Suprapubic skin (tissue), 4 donors: ENCODE measurements at places on chromosomes 5 and 9.

- DNase-seq = no peak
Measured at GRCh38 chr9:115004545-115004944, 74.2 kb upstream of the TNFSF8 start.

DNA sequence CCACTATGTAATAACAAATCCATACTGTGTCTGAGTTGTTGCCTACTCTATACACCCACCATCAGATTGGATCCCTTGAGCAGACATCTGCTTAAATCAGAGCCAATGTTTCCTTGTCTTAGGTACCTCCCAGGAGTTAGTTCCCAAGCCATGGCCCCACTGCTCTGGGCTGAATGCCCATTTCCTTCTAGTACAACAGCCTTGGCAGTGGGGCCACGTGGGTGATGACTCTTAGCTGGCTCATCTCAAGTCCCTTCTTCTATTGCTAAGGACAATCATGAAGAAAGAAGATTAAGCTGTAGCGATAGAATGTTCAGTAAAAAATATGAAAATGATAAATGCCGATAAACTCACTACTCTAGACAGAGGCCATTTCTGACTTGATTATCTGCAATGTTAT, 16.6 kb downstream of the PTGR1 start:
- DNase-seq = no peak

GRCh38 chr5:175517824-175518450, 39.6 kb downstream of the SFXN1 start:
- no peak for DNase-seq

DNA sequence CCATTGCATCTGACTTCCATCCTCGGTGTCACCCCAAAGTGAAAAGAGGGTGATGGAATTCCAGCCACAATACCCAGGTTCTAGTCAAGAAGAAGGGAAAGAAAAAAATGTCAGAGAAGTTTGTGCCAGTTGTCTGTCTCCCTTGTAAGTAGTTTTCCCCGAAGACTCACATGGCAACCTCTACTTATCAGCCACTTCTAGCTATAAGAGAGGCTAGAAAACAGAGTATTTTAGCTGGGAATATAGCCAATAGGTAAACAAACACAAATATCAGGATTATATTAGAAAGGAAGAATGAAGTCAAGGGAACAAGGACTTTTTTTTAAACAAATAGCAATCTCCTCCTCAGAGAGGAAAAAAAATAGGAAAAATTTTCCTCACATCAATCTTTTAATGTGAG, 12.2 kb upstream of the ISL1 start:
- no peak for DNase-seq

DNA sequence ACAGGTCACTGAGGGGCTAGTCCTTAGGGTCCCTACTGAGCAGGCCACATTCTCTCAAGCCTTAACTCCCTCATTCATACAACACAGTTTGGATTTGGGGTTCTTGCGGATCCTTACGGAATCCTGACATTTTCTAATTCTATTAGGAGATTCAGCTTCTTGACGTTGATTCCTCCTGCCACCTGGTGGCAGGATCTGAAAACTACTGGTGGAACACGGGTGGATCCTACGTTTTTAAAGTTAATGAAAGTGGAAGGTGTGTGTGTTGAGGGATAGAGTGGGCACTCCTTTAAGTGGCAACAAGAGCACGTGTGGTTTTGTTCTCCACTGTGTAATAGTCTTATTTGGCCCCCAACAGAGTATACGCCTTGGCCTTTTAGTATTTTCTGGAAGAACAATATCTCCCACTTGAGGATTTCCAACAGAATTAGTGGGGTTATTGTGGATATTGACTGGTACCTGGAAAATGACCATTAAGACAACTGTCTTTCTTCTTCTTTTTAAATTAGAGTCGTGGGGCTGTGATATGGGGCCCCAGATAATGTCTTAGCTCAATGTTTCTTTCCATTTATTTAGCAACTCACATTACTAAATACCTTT, 25.2 kb downstream of the SLC28A3 start:
- DNase-seq = no peak

DNA sequence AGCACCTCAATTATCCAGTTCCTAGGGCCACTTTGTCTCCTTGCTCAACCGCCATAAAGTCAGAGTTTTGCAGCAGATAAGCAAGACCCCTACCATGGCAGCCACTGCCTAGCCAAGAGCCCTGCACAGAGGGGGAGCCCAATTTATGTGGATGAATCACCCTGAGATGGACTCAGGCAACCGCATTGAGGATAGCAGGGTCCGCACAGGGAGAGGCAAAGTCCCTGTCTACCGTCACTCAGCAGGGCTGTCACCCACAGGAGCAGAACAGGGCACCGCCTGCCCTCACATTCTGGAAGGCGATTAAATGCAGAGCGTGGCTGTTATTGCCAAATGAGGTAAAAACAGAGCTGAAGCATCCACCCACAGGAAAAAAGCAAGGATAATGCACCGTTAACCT, 1.7 kb downstream of the FBP2 start:
- DNase-seq = no peak

- no peak for DNase-seq
Measured at GRCh38 chr5:79456890-79457583, 56.9 kb downstream of the HOMER1 start.

DNA sequence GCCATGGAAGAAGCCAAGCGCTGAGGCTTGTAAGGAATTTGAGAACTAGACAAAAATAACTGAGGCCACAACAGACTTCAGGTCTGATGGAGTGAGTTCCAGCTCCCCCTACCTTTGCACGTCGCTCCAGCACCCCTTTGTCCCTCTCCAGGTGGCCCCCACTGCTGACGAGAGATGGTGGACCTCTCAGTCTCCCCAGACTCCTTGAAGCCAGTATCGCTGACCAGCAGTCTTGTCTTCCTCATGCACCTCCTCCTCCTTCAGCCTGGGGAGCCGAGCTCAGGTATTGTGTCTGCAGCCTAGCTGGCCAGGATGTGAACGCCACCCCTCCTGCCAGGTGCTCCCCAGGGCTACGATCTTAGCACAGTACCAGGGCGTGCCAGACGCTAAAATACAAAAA, 5.2 kb downstream of the BTNL9 start:
- no peak for DNase-seq

- no peak for DNase-seq
Measured at GRCh38 chr5:149749481-149750365, 19.6 kb downstream of the PPARGC1B start.

DNA sequence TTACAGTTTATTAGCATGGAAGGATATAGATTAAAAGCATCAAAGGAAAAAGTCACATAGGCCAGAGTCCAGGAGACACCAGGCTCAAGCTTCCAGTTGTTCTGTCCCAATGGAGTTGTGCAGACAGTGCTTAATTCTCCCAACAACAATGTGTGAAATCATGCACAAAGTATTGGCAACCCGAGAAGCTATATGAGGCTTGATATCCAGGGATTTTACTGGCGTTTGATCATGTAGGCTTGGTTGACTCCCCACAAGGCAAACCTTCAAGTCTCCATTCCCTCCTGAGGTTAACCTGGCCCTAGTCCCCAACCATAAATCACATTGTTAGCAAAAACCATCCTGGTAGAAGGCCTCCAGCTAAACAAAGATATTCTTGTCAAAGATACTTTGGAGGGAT, 141.5 kb downstream of the ADAMTS19 start:
- DNase-seq = no peak

DNA sequence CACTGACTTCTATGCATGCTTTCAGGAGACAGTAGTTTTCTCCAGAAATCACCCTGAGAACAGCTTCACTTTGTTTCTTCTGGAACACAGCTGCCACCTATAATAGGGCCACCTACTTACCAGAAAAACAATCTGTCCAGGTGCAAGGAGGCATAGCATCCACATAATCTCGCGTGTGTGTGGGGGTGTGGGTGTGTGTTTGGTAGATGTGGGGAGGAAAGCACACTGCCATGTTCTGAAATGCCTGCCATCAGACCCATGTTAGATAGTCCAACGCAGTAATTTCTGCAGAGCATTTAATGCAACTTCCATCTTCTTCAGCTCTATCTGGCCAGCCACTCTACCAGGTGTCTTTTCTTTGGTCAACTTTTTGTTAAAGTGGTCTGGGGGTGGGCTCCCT, 102.9 kb downstream of the ACER2 start:
- DNase-seq = no peak

DNA sequence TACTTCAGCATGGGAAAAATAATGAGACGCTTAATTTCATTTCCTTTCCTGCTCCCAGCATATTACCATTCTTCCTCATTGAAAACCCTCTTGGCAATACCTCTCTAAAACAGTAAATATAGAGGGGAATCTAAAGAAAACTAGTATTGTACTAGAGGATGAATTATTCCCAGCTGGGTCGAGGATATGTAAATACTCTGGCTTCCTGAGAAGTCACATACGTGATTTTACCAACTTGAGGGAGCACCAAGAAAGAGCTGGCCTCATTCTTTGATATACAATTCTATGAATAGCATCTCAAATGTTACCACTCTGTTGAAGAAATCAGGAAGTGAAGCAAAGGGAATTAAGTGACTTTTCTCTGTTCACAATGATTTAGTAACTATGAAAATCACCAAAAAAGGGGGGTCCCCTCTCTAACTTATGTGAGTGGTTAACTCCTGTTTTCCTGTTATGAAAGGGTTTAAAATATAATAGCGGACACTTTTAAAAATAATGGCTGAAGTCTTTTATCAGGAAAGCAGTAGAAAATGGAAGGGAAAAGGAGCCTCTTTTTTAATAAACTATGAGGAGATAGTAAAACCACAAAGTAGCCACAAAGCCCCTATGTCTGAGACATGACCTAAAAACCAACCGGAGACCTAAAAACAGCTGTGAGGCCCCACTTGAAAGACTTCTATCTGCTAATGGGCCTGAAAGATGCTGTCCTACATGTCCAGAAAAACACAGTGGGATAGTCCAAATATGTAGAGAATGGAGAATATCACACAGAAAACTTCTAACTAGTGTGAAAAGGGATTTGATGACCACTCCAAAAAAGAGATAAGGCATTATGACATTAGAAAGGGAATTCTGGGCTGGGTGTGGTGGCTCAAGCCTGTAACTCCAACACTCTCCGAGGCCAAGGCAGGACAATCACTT, 42.6 kb downstream of the LPAR1 start:
- no peak for DNase-seq

DNA sequence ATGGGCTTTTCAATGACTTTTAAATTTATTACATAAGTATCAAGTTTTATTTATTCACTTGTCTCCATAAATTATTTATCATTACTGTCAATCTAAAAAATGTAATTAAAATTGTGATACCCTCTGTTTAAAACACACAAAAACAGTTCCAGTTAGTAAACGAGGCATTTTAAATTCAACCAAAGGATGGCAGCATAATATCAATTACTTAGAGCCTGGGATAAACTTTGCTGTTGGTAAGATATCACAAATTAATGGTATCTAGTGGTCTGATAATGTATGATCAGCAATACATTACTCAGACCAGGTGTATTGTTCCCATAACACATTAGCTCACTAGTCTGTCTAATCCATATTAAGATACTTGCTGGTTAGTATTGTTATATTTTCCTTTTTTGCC, 9.6 kb upstream of the IFNE start:
- DNase-seq = no peak

DNA sequence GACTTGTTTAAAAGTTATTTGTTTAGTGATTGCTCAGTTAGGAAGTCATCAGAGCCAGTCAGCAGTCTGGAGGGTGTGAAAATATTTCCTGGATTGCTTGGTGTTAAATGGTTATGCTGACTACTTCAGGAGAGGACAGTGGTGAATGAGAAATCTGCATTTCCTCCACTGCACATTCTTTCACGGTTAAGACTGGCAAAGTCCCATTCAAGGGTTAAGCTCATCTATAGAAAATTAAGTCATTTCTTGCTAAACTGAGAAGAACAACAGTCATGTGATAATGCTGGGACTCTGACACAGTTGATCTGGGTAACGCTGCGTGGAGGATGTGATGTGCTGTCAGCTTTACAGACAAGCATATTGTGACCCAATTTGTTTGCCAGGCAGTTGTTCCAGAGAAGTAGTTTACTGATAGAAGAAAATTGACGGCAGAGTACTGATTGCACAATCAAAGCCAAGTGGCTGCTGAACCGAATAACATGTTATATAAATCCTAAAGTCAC, 80.4 kb downstream of the GRAMD2B start:
- no peak for DNase-seq
